ENCODE measurements at places on chromosomes 4 and X.

- DNase-seq: no peak
These were observed 3.7 kb upstream of the RHOH start for GRCh38 chr4:40193016-40193571.

DNA sequence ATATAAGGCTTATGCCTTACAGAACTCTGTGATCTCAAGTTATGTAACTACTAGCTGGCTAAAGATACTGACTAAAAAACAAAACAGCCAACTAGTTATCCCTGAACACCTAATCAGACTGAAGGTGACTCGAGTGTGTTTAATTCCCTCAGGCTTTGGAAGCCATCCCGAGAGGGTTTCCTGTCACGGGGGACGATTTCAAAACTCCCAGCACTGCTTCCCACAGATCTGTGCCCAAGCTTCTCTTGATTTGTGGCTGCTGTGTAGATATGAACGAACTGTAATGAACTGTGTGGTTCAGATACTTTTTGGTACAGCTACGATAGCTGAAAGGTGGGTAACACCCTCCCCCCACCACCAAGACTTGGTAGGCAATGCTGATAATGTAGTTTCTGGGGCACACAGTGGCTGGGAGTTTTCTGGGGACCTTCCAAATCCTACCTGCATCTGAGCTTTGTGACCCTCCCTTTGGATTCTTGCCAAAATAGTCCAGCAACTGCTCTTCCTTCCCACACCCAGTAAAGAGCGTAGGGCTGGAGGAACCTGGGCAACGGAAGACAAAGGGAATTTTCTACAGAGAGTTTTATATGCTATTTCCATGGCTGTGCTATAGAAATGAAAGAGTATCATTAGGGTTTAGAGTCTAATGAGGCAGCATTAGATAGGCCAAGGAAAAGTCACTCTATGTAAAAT lies 148.8 kb downstream of the MGST2 start:
- DNase-seq: no peak

GRCh38 chr4:158810487-158811215 lies 41.8 kb downstream of the FNIP2 start:
- DNase-seq: peak; percentile 87

DNA sequence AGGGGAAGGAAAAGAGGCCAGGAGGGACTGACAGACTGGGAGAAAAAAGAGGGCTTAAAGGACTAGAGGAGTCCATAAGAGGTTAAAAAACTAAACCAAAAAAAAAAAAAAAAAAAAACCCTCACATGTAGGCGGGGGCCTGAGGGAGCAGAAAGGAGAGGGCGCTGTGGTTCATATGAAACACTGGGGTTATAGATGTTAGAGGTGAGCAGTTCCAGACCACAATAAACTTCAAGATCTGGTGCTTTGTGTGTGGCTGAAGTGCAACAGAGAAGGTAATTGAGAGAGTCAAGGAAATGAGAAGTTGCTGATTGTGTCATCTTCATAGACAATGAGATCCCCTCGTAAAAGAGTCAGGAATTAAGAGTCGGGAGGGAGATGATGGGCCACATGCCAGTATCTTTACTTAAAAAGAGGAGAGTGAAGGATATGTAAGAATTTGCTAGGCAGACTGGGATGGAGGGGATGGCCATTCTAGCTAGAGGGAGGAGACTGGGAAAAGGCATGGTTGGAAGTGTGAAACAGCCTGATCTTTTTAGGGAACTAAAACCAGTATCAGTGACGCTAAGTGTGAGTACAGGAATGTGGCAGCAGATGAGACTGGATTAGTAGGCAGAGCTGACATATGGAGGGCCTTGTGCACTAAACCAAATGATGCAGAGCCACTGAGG lies 18.4 kb upstream of the OGT start:
- no peak for DNase-seq

DNA sequence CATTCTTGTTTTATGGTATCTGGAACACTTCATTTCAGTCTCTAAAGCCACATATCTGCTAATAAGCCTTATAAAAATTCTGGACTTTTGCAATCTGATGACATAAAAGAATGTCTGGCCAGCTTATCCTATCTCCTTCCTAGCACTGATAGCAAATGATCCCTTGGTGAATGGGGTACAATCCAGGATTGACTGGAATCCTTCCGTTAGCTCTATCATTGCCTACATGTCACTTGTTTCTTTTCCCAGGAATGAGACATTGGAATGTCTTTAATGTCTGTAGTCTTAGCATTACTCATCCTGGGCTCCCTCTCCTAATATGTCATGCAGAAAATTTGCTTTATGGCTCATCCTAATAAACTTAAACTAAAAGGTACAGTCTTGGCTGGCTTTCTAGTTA lies 14.8 kb upstream of the PABPC4L start:
- DNase-seq: no peak

- no peak for DNase-seq
These were observed 679.1 kb upstream of the CPEB2 start for GRCh38 chr4:14323191-14323590.
